ENCODE measurements at places on chromosomes 13 and 19. TPM values are rescaled to one million over a fixed set of nuclear protein-coding genes. Genes with fewer than 3 reads are reported as not detected.

GRCh38 chr19:9911524-9912185 lies 24.7 kb downstream of the OLFM2 start:
- no peaks in the 10 kb centered on the region for H3K36me3 ChIP-seq
- peaks cover 5% of the 10 kb centered on the region for H3K4me1 ChIP-seq
- no peak for DNase-seq

- H3K4me3 ChIP-seq: no peak overlapping the region
- H3K27me3 ChIP-seq: no peaks in the 10 kb centered on the region
- H3K27ac ChIP-seq: no peak overlapping the region
- no peak for DNase-seq
- H3K36me3 ChIP-seq: peaks cover 45% of the 10 kb centered on the region
Measured at GRCh38 chr19:45056831-45057230, 18.0 kb downstream of the CLASRP start.

- H3K27ac ChIP-seq: no peak overlapping the region
- no peaks in the 10 kb centered on the region for H3K4me1 ChIP-seq
- H3K27me3 ChIP-seq: peaks cover 10% of the 10 kb centered on the region
- no peaks in the 10 kb centered on the region for H3K36me3 ChIP-seq
- no peak for DNase-seq
- no peak overlapping the region for H3K4me3 ChIP-seq
Measured at GRCh38 chr19:33864311-33864850, 67.7 kb downstream of the KCTD15 start.

GRCh38 chr19:18645035-18645511 lies 8.2 kb downstream of the KLHL26 start:
- no peak overlapping the region for H3K4me3 ChIP-seq
- no peak for DNase-seq
- no peaks in the 10 kb centered on the region for H3K27me3 ChIP-seq

GRCh38 chr19:13078381-13078780 lies 24.3 kb downstream of the LYL1 start:
- no peaks in the 10 kb centered on the region for H3K36me3 ChIP-seq
- no peak overlapping the region for H3K27ac ChIP-seq
- no peak overlapping the region for H3K4me3 ChIP-seq
- no peak for DNase-seq
- no peaks in the 10 kb centered on the region for H3K27me3 ChIP-seq
- no peaks in the 10 kb centered on the region for H3K4me1 ChIP-seq

DNA sequence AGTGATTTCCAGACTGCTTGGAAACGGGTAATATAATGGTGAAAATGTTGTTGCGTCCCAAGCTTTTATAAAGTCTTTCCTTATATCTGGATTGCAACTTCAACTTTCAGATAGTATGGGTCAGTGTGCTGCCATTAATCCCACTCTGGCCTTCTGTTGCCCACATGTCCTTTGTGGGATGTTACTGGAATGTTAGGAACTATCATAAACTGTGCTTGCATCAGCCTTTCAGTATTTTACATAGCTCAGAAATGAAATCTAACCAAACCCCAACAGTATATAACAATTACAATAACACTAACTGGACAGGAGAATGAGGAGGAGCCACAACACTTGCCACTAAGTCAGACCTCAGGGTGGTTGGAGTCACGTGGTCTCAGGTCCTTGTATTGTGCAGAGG lies 78.9 kb downstream of the LNX2 start:
- no peak overlapping the region for H3K4me3 ChIP-seq
- no peaks in the 10 kb centered on the region for H3K4me1 ChIP-seq
- peaks cover 5% of the 10 kb centered on the region for H3K36me3 ChIP-seq

- H3K27me3 ChIP-seq: peaks cover 5% of the 10 kb centered on the region
- H3K36me3 ChIP-seq: no peaks in the 10 kb centered on the region
- no peak overlapping the region for H3K27ac ChIP-seq
- no peak for DNase-seq
- no peak overlapping the region for H3K4me3 ChIP-seq
- H3K4me1 ChIP-seq: no peaks in the 10 kb centered on the region
Measured at GRCh38 chr13:23488442-23488841, 54.9 kb upstream of the SACS start.

DNA sequence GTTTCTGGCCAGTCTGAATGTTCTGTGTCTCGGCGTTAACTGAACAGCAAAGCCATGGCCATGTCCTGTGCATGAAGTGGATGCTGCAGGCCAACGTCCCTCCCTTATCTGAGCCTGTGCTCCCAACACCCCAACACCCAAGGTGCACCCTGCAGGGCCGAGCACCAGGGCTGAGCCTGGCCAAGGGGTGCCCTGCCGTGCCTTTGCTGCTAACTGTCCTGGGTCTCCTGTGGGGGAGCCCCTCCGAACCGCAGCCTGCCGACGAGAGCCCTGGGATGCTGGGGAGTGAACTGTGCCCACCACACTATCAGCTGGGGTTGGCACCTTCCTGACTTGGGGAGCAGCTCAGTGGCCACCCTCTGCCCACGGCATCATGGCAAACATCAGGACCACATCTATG lies 17.6 kb downstream of the GPX4 start:
- peaks cover 37% of the 10 kb centered on the region for H3K36me3 ChIP-seq
- DNase-seq: no peak
- H3K27me3 ChIP-seq: no peaks in the 10 kb centered on the region
- H3K4me1 ChIP-seq: peaks cover 3% of the 10 kb centered on the region

DNA sequence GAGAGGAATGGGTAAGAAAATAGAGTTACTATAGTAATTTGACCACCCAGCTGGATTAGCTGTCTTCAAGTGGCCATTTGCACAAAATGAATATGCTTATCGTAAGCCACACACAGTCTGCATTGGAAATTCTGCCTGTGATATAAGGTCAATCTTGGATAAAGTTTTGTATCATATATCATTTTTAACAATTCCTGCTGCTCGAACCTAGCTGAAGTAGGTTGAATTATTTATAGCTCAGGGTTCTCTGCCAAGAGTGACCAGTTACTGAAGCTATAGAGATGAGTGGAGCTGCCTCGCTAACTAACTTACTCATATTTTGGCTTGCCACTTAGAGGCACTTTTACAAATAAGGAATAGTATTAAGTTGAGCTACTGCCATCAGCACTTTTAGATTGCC lies 220.9 kb downstream of the RGCC start:
- H3K27me3 ChIP-seq: no peaks in the 10 kb centered on the region
- H3K36me3 ChIP-seq: peaks cover 16% of the 10 kb centered on the region
- no peak overlapping the region for H3K27ac ChIP-seq
- H3K4me3 ChIP-seq: no peak overlapping the region

DNA sequence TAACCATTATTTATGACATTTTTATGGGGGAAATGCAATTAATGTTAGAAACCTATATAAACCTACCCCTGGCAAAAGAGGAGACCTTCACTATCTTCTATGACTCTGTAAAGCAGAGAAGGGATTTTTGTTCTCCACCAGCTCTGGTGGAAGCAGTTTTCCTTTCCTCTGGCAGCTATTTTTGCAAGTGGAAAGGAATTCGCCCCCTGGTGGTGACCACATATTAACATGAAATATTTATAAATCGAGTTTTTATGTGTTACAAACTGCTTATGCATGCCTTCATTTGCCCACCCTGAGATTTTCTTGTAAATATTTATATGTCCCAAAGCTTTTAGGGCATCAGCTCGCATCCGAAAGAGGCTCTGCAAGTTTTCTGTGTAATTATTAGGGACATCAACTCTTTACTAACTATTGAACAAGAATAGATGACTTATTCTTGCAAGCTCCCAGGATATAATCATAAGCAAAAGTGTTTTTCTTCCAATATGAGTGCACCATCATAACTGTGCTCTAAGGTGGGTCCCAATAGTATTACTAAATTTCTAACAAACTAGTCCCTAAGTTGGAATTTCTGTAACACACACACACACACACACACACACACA lies 62.4 kb downstream of the SERTM1 start:
- H3K4me3 ChIP-seq: no peak overlapping the region
- peaks cover 8% of the 10 kb centered on the region for H3K27me3 ChIP-seq
- peak; percentile 49 for DNase-seq
- no peaks in the 10 kb centered on the region for H3K36me3 ChIP-seq

DNA sequence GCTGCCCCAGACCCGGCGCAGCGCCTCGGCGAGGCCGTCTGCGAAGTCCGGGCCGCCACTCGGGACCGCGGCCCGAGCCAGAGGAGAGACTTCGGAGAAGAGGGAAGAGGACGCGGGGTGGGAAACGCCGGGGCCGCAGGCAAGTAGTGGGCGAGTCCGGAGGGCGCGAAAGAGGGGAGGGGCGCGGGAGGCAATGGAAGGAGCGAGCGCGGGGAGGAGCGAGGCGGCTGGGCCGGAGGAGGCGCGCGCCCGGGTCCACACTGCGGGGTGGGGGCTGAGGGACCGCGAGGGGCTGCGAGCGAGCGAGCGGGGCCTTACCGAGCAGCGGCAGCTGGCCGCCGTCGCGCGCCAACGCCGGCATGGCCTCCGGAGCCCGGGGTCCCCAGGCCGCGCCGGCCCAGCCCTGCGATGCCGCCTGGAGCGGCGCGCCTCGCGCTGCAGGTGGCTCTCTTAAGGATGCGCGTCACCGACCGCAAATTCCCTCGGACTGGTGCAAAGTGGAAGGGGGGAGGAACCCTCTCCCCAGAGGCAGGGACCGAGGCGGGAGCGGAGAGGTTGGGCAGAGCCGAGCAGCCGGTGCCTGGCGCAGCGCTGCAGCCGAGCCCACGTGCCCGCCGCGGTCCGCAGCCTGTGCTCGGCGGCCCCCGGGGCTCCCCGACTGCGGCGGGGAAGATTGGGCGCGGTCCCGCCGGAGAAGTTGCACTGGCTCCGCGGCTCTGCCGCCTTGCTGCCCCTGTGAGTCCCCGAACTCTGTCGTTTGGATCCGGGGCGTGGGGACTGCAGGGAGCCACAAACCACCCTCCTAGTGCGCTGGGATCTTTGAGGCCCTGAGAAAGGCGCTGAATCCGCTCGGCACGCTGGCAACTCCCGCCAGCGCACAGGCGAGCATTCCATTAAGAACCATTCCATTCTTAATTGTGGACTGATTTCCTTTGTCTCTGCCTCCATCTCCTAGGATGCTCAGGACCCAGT lies at the start of gene FLT3:
Gene FLT3 (minus strand): TSS at position 427 of the 972 bp plus-strand sequence. CDS start 66 bp downstream, at position 361.
- peaks cover 5% of the 10 kb centered on the region for H3K4me1 ChIP-seq
- peak within 1 kb of the TSS; percentile 55 for H3K4me3 ChIP-seq
- DNase-seq: peak; percentile 38
- H3K36me3 ChIP-seq: peaks cover 3% of the 10 kb centered on the region
- H3K27me3 ChIP-seq: peaks cover 52% of the 10 kb centered on the region

CDC16 gene
- total RNA-seq: 71.4 TPM

MKNK2 gene
- total RNA-seq: 332 TPM

ZNF430 gene
- 25.5 TPM for total RNA-seq

S1PR5 gene
- total RNA-seq: 0.95 TPM
